Stimulated activated naive CD8-positive, alpha-beta T cell treated with anti-CD3 and anti-CD28 coated beads, Interleukin-15, Interleukin-2, amounts not matched to agents 100 U/mL and 50 U/mL, for 24 hours (primary cell): ENCODE measurements at places on chromosomes 7 and 10.

DNA sequence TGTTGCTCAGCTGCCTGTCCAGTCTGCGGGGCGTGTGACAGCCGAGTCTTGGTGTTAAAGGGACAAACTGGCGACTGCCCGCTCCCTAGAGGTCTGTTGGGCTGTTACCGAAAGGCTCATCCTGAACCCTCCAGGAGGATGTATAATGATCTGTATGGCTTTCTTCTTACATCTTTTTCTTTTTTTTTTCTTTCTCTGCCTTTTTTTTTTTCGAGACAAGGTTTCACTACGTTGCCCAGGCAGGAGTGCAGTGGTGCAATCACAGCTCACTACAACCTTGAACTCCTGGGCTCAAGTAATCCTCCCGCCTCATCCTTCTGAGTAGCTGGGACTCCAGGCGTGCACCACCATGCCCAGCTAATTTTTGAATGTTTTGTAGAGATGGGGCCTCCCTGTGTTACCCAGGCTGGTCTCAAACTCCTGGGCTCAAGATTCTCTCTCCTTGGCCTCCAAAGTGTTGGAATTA, 857 bp downstream of the INTS15 start:
- no peak for DNase-seq

DNA sequence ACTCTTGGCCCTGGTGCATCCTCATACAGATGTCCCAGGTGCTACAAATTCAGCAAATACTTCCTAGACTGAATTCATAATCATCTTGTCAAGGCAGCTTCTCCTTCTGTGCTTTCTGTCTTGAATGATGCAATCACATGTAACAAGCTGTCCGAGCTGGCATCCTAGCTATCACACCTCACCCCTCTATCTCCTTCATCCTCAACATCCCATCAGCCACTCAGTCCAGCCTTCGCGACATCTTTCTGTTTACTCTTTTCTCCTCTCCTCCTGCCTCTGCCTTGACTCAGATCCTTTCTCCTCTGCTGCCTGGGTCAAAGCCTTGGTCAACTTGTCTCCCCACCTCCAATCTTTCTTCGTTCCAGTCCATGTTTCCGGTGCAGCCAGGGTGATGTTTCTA, 240.4 kb upstream of the CELF2 start:
- DNase-seq, result no peak

DNA sequence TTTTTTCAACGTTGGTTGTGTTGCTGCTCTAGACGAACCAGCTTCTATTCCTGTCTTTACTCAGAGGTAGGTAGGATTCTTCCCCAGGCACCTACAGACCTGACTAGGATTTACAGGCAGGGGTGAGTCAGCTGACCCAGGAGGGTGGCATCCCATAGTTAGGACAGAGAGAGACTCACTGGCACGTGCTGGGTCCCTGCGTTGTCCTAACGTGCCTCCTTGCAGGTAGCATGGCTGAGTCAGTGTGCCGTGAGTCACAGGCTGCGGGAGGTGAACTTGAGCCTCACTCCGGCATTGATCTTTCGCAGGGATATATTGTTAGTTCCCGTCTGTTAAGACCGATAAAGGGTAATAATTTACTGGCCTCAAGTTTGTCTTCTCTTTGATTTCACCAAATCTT, 96.5 kb downstream of the PFKFB3 start:
- no peak for DNase-seq

DNA sequence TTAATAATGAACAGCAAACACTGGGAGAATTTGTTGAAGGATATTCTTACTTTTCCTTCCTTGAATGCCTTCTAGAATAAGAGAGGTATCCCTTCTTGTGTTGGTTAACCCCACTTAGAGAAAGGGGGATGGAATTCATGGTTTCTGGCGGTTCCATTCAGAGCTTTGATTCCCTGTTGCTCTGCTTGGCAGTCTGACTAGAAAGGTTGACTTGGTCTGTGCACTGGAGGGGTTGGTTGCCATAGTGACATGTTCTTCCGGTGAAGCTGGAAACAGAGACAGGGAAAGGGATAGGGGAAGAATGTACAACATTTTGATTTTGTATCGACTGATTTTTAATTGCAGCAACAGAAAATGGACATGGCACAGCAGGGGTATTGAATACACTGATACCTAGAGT, 2.5 kb downstream of the TMEM178B start:
- no peak for DNase-seq

DNA sequence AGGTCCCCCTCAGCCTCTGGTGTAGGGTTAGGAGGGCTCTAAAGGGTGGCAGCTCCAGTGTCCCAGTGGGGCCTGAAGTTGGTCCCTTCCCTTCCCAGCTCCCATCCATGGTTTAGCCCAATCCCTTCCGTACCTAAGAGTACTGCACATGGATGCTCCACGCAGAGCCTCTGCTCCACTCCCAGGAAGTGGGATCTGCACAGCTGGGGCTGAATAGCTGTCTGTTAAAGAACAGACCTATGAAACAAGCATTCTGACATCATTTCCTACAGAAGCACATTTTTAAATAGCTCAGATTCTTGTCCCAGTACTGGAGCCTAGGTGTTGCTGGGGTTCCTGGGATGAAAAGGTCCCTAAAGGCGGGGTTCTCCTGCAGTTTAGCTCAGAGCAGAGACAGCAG, 135.9 kb downstream of the ZMYND11 start:
- DNase-seq, result no peak

DNA sequence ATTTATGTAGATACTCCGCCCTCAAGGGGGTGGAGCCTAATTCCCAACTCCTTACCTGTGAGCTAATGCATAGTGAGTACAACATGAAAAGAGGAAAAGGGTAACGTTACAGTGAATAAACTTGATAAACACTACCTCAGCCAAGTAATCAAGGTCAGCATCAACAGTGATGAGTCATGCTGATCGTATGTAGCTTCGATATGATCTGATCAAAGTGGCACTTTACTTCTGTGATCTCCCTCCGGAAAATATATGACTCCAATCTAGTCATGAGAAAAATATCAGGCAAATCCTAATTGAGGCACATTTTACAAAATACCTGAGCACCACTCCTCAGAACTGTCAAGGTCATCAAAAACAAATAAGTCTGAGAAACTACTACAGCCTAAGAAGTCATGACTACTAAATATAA, 70.4 kb downstream of the VTI1A start:
- DNase-seq, result no peak

DNA sequence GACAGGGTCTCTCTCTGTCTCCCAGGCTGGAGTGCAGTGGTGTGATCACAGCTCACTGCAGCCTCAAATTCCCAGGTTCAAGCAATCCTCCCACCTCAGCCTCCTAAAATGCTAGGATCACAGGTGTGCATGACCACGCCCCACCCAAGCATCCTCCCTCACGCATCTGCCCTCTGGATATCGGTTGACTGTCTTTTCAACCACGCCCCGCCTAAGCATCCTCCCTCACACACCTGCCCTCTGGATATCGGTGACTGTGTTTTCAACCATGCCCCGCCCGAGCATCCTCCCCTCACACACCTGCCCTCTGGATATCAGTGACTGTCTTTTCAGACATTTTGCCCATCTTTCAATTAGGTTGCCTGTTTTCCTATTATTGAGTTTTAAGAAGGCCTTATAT, 140.5 kb downstream of the MAD1L1 start:
- DNase-seq, result no peak

GRCh38 chr10:34780818-34781380, 34.2 kb downstream of the PARD3 start:
- DNase-seq, result peak; percentile 3

DNA sequence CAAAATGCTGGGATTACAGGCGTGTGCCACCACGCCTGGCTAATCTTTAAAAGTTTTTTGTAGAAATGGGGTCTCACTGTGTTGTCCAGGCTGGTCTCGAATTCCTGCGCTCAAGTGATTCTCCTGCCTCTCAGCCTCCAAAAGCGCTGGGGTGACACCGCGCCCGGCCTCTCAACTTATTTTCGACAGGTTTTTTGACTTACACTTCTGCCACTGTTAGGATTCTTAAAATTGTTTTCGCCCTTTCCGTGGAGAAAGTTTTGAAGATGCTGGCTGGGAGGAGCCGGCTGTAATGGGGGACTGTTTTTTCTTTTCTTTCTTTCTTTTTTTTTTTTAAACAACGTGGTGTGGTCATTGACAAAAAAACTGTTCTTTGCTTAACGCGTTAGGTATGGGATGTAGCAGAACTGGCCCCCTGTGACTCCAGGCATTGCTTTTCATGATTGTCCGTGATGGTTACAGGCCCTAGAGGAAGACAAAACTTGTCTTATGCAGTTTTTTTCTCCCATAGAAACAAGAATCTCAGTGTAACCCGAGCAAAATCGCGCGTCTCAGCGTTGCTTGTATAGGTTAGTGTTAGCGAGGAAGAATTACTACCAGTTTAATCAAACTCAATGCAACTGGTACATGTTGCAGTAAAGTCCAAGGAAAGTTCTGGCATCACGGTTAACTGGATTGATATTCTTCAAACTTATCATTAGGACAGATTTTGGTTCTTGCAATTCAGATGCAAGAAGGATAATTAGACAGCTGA, 72.2 kb downstream of the DAGLB start:
- DNase-seq, result peak; percentile 15

DNA sequence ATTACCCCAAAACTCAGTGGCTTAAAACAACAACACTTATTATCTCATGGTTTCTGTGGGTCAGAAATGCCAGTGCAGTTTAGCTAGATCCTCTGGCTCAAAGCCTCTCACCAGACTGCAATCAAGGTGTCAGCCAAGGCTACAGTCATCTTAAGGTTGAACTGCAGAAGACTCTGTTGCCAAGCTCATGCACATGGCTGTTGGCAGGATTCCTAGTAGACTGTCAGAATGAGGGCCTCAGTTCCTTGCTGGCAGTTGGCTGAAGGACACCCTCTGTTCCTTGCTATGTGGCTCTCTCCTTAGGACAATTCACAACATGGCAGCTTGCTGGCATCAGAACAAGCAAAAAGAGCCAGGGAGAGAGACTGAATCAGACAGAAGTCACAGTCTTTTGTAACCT, 34.7 kb downstream of the TOMM7 start:
- no peak for DNase-seq
